ENCODE measurements at places on chromosomes 7 and 10.

DNA sequence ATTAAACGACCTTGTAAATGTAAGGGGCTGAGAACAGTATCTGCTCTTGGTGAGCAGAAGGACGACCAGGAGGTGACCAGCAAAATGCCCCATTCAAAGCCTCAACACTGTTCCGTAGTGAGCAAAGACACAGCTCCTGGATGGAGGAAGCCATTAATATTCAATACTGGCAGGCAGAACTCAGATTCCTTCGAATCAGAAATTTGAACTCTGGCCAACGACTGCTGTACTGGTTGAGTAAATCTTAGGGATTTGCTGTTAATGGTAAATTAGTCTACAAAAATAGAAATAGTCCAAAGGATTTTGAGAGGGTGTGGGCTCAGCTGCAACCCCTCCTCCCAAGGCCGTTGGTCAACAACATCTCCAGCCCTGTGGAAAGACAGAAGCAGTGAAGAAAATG, 130.5 kb upstream of the PFKP start:
- DNase-seq: no peak

DNA sequence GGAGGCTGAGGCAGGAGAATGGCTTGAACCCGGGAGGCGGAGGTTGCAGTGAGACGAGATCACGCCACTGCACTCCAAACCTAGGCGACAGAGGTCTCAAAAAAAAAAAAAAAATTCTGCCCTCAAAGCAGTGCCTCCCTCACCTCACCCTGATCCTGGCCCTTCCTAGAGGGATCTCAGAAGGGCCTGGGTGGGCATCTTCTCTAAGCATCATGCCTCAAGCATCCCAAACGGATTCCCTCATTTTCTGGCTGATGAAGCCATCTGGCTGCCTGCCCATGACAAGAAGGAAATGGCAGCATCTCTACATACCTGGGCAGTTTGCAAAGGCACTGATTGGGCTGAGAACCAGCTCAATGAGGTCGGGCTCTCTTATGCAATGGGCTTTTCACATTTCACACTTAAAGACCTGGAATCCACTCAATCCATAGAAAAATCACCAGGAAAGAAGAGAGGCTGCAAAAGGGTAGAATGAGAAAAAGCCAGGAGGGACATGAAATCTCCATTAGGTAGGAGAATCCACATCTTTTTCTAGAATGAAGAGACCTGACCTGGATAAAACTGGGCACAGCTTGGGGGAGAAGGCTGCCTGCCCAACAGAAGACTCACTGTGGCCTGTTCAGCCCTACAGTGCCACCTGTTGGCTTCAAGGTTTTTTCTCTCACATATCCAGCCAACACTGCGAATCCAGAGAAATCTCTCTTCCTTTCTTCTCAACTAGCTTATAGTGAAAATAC, 48.1 kb downstream of the PDLIM1 start:
- DNase-seq: no peak

DNA sequence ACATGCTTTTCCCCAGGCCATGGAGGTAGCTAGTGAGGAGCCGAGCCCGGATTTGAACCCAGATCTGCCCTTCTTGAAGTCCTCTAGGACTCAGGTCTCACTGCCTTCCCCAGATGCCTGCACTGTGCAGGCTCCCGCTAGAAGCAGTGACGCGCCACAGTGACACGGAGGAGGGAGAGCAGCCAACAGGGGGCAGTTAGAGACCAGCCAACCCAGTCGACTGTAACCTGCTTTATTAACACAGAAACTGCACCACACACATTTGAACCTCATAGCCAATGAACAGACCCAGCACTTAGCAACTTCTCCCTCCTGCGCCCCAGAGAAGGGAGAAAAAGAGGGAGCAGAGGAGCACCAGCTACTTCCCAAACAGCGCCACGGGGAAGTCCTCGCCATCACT, 27.4 kb downstream of the PILRA start:
- DNase-seq: no peak

- DNase-seq: no peak
Measured at GRCh38 chr7:119010635-119011034, 786.1 kb downstream of the ANKRD7 start.

DNA sequence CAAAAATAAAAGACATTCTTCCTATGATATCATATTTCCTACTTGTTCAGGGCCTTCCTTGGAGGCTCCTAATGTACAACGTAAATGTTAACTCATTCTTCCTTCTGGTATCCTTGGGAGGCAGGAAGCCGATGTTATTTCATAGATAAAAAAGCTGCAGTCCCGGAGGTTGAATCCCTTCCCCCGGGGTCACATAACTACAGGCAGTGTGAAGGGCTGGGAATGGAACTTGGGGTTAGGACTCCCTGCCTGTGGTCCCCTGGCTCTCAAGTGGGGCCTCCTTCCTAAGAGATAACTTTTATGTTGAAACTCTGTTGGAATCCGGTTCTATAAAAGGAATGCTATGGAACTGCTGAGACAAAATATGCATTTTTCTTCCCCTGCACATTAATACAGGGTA, 14.9 kb upstream of the CCDC3 start:
- DNase-seq: no peak

DNA sequence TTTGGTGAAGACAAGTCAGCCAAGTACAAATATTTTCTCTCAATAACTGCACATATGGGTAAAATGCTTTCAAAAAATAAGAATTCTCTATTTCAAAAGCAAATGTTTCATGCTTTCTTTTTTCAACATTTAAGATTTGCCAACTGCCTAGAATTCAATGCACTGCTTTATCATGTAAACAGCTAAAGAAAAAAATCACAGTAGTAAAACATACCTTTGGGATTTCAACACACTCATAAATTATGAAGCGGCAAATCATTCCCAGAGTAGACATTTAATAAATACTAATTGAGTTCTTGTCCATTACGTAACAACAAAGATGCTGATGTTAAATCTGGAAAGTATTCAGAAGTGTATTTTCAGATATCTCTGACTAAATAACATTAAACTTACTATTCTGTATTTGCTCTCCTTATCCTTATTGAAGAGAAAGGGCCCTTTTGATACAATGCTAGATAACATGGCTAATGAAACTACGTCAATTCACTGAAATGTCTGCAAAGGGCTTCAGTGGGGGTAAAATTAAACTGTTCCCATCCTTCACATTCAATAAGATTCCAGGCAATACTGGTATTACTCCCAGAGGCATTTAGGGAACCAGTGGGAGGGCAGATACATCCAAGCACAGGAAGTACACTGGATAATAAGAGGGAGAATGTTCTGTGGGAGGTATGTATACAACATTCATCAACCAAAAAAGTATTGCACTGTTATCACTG, 13.9 kb downstream of the NAPEPLD start:
- DNase-seq: no peak

GRCh38 chr7:19939746-19940145, 166.3 kb upstream of the TMEM196 start:
- no peak for DNase-seq

- DNase-seq: no peak
Measured at GRCh38 chr10:30751678-30752331, 122.3 kb upstream of the LYZL2 start.

DNA sequence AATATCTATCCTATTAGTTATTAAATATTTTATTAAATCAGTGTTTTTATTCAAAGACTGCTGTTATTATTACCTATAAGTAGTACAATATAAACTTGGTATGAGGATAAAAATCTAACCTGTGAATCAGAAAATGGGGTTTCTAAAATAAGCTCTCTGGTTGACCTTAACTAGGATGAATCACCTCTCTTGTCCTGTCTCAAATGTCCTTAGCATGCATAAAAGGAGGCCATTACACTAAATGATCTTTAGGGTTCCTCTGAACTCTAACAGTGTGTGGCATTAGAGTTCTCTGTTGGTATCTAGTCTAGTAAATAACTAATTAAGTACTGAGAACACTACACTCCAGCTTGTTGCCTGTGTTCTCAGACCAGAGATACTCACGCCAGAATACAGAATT, 143.1 kb upstream of the LRRTM3 start:
- no peak for DNase-seq

DNA sequence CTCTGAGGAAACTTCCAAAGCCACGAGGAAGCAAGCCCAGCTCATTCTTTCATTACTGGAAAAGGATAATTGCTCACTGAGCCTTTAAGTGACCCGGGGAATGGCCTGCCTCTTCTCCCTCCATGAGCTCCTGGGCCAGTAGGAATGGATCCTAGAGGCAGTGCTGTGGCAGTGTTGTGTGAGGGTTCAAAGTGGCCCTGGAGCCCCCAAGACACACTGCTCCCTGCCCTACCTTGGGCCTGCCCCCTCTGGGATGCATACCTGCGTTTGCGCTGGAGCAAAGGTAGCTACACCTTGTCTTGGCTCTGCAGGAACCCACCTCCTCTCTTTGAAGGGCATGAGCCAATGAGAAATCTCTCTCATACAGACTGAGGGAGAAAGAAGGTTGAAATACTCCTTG, 115.8 kb upstream of the ANLN start:
- DNase-seq: no peak

- DNase-seq: no peak
Measured at GRCh38 chr10:93742633-93743349, 14.9 kb upstream of the LGI1 start.

GRCh38 chr10:118732245-118733165, 22.3 kb downstream of the CACUL1 start:
- DNase-seq: no peak

DNA sequence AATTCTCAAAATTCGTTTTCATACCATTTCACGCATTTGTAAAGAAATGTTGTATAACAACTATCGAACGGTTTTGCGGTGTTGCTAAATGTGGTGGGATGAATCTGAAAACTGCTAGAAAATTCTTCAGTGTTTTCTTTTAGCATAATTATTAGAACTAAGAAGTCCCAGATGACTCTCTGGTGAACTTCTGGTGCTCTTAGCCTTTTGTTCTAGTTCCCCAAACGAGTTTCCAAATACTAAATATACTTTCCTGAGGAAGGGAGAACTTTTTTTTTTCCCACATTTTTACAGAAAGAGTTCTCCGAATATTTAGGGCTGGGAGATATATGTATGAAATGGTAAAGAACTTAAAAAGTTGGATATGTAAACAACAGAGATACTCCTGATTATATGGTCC, 82.5 kb downstream of the ICA1 start:
- no peak for DNase-seq

- no peak for DNase-seq
Measured at GRCh38 chr7:12984117-12984516, 296.7 kb downstream of the ARL4A start.

GRCh38 chr10:43043773-43044447, 33.0 kb upstream of the RET start:
- no peak for DNase-seq

GRCh38 chr10:69802424-69803161, 887 bp downstream of the COL13A1 start:
- DNase-seq: no peak

- DNase-seq: no peak
Measured at GRCh38 chr7:124764051-124764846, 1.3 kb downstream of the GPR37 start.

DNA sequence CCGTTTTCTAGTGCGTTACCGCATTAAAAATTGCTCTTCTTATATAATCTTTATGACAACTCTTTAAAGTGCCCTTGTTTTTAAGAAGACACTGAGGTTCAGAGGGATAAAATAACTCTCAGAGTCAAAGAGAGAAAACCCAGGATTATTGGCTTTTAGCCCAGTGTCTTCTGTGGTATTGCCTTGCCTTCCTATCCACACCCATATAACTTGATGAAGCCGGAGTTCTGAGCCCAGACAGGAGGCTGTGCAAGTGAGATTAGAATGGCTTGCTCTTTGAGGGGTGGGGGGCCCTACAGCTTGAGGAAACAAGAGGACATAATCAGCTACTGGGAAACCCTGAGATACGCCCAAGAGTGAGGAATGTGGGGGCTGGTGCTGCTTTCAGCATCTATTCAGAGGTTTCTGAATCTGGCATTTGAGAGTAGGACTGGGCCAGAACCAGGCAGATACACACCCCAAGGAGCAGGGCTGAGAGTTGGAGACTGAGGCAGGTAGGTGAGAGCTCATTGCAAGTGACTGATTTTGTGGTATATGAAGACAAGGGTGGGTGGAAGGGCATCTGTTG, 2.3 kb downstream of the PRXL2A start:
- DNase-seq: no peak

- no peak for DNase-seq
Measured at GRCh38 chr7:141071260-141071854, 2.5 kb upstream of the TMEM178B start.

GRCh38 chr10:15367296-15368085, 3.6 kb downstream of the FAM171A1 start:
- no peak for DNase-seq

All from cortex of kidney (tissue), 1 donor.